ENCODE measurements at places on chromosomes 13 and 19. TPM values are rescaled to one million over a fixed set of nuclear protein-coding genes. Genes with fewer than 3 reads are reported as not detected.
A peak's percentile ranks its signal among the peaks of the same experiment; 100 is the strongest.

DNA sequence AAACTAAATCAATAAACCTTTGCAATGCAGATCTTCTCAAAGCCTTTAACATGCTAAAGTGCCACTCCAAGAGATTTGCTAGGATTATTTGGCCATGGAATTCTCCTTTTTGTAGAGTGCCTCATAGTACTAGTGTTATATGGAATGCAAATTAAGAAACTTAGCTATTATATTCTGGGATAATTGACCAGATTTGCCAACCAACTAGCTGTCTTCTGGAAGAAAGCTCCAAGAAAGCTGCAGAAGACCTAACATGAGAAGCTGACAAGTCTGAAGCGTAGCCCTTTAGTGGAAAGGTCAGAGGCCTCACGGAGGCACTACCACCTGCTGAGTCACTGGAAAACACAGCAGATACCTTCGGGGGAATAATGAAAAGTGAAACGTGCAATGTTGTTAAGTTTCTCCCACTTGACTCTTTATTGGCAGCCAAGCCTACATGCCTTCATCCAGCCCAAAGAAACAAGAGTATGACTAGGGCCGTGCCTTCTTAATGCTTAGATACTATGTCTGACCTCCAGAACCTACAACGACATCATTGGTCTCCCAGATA is 29.8 kb upstream of the KATNAL1 start:
- DNase-seq: no peak

GRCh38 chr19:29193155-29193554 is 19.8 kb downstream of the UQCRFS1 start:
- DNase-seq: no peak

Gene SSBP4
- total RNA-seq: 198 TPM

Gene EDDM13
- total RNA-seq: 2.9 TPM

DNA sequence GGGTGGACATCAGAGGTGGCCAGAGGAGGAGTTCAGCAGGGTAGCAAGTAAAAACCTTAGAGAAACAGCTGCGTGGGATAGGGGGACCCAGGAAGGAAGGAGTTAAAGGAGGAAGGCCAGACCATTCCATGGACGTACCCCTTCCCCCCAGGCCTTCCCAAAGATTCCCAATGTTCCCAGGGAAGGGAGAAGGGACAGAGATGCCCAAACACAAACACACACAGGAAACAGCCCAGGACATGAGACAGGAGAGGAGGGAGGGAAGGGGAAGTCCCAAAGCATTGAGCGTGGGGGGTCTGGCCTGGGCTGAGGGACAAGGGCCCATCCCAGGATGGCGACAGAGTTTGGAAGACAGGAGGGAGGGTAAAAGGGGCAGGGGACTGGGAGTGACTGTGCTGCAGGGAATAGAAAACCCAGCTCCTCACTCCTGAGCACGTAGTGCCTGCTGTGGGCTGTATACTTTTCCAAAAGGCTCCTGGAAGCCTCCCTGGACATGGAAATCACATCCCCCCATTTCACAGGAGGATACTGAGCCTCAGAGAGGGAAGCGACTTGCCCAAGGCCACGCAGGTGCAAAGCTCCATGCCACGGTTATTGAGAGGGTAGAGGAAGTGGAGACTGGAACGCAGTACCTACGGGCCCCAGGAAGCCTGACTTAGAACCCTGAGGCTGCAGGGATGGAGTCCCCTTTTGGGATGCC is 1.1 kb downstream of the SYDE1 start:
- DNase-seq: no peak

DNA sequence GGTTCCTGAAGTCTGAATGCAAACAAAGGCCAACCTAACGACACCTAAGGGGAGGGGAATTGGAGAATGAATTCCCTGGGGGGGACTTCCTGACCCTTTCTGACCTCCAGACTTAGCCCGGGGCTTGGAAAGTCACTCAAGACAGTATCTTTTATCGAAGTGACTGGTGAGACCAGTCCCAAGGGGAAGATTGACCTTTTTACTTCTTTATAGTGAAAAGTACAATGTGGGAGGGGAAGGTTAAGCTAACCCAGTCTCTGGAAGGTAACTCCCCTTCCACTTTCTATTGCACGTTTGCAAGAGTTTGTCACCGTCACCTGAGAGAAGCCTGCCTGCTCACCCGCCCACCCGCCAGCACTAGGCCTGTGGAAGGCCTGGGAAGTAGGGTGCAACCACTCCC is 111.9 kb downstream of the EFNB2 start:
- DNase-seq: no peak

DNA sequence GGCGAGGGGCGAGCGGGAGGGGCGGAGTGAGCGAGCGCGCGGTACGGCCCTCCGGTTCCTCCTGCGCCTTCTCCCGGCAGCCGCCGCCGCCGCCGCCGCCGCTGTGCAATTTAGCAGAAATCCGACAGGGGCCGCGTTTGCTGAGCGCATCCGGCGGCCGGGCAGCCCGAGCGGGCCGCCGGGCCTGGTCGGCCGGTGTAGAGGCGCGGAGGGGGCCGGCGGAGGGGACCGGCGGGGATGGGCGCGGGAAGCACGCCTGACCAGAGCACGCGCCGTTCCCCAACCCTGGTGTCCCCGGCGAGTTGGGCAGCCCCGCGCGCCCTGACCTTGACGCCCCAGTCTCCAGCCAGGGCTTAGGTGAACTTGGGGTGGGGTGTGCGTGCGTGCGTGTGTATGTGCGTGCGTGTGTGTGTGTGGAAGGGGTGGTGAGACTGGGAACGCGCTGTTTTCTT is 144.5 kb upstream of the ZNF536 start:
- DNase-seq: peak; percentile 72

- DNase-seq: no peak
Observed at GRCh38 chr13:110638814-110639806, 23.8 kb downstream of the NAXD start.

GRCh38 chr13:79225487-79226232 is 180.4 kb downstream of the RBM26 start:
- DNase-seq: no peak

GRCh38 chr13:77040076-77040475 is 13.1 kb upstream of the FBXL3 start:
- no peak for DNase-seq

DNA sequence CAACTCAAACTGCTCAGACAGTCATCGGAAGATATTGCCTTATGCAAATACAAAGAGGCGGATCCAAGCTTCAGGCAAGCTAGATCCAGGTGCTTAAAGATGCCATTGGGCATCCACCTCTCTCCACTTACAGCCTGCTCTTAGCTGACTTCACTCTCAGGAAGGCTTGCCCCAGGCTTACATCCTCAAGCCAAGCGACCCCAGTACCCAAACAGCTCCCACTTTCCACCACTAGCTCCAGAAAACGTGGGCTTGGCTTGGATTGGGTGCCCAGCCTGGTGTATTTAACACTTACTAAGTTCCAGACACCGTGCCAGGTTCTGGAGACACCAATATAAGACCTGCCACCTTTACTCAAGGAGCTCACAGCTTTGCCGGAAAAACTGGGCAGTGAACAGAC is 142.1 kb upstream of the VSTM2B start:
- DNase-seq: no peak

- DNase-seq: no peak
Observed at GRCh38 chr19:21398851-21399250, 1.9 kb downstream of the ZNF493 start.

GRCh38 chr13:110062077-110062776 is 244.7 kb downstream of the COL4A1 start:
- no peak for DNase-seq

DNA sequence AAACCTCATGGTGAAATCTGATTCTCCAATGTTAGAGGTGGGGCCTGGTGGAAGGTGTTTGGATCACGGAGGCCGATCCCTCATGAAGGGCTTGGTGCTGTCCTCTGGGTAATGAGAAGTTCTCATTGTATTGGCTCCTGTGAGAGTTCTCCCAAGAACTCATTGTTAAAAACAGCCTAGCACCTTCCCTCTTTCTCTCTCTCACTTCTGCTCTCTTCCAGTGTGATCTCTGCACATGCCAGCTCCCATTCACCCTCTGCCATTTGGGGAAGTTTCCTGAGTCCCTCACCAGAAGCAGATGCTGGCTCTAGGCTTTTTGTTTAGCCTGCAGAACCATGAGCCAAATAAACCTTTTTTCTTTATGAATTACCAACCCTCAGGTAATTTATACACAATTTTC is 3.1 kb upstream of the SUCLA2 start:
- DNase-seq: no peak

- no peak for DNase-seq
Observed at GRCh38 chr13:74040200-74040599, 94.0 kb downstream of the KLF12 start.

DNA sequence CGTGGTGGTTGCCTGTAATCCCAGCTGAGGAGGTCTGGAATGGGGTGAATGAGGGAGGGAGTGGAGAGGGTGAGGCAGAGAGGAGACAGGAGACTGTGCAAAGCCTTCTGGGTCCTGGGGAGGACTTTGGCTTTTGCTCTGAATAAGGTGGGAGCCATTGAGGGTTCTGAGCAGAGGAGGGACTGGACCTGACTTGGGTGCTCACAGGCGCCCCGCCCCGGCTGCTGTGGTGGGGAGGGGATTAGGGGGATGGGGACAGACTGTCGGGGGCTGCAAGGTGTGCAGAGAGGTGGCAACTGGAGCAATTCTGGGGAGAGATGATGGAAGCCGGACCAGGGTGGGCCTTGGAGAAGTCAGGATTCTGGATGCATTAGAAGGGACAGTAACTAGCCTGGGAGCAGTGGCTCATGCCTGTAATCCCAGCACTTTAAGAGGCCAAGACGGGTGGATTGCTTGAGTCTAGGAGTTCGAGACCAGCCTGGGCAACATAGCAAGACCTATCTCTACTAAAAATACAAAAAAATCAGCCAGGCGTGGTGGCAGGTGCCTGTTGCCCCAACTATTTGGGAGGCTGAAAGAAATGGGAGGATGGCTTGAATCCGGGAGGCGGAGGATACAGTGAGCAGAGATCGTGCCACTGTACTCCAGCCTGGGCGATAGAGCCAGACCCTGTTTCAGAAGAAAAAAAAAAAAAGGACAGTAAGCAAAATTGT is 16.1 kb upstream of the NANOS3 start:
- DNase-seq: no peak

Gene HS6ST3
- total RNA-seq: not detected

DNA sequence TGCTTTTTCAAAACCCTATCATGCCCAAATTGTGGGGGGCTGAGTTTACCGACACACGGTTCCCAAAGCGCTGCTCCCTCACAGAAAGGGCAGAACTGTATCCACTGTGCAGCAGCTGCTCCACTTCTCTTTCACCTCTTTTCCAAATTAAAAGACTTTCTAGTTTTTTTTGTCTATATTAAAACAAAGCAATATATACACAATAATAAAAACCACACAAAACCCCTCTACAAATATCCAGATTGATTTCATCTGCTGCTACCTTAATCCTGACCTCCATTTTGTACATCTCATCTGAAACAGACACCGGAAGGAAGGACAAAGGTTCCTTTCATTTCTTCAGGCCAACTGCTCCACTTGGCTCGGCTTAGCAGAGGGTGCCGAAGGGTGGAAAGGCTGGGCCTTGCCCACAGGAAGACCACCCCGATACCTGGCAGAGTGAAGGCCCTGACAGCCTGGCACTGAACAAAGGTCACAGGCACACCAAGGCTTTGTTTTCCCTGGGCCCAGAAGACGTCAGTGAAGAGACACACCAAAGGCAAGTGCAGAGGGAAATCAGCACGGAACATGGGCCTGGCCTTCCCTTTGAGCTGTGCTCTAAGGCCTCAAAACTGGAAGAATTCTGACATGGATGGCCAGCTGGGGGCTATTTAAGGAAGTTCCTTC is 71.6 kb downstream of the LATS2 start:
- no peak for DNase-seq

Gene ZNF283
- total RNA-seq: 4.9 TPM

DNA sequence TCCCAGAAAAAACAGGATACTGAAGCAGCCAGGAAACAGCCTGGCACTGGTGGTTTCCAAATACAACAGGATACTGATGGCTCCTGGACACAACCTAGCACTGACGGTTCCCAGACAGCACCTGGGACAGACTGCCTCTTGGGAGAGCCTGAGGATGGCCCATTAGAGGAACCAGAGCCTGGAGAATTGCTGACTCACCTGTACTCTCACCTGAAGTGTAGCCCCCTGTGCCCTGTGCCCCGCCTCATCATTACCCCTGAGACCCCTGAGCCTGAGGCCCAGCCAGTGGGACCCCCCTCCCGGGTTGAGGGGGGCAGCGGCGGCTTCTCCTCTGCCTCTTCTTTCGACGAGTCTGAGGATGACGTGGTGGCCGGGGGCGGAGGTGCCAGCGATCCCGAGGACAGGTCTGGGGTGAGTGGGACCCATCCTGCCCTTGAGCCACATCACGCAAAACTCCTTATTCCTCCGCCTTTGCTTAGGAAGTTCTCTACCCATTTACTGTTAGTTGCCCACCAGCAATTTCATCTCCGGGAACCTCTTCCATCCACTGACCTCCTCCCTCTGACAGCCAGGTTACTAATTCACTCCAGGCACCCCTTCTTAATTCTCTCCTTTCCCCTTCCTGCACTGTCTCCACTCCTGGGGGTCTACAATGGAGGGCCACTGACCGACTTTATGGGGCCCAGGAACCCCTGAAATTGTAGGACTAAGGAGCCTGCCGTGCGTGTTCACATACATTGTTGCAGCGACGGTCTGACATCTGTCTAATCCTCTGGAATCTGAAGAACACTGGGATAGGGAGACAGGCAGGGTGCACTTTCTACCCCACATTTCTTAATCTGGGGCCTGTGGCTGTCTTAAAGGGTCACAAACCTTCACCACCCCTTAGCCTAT is 1.2 kb downstream of the ITPKC start:
- DNase-seq: no peak

DNA sequence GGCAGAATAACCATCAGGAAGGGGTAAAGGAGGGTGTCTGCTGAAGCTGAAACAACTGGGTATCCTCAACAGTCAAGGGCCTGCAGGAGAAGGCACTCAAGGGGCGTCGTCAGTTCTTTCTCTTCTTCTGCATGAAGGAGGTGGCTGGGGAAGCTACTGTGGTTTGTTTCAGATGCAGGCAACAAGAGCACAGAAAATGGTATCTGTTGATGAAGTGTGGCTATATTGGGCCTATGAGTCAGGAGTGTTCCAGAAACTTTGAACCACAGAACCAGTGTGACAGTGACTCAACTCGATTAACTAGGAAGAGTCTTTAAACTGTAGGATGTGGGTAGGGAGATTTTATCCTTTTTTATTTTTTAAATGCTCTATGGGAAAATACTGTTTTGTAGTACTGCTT is 686.3 kb downstream of the FGF9 start:
- DNase-seq: no peak
